ENCODE measurements at places on chromosomes 7 and 10. TPM values are rescaled to one million over a fixed set of nuclear protein-coding genes. Genes with fewer than 3 reads are reported as not detected.

The GFRA1 gene
- 23.7 TPM for total RNA-seq

The BTRC gene
- 13.0 TPM for total RNA-seq

The NPC1L1 gene
- total RNA-seq = not detected

The KNDC1 gene
- total RNA-seq = not detected

The SPDYE2 gene
- total RNA-seq = not detected

The ANKRD1 gene
- 143 TPM for total RNA-seq

The GNG11 gene
- 4.6 TPM for total RNA-seq

The ITGA8 gene
- 14.8 TPM for total RNA-seq

The FAM25A gene
- not detected for total RNA-seq

The OPN1SW gene
- not detected for total RNA-seq

The NUTM2E gene
- not detected for total RNA-seq

The BMS1 gene
- total RNA-seq = 23.2 TPM

The COL1A2 gene
- total RNA-seq = 23.3 TPM

The MYL10 gene
- total RNA-seq = not detected

The NRG3 gene
- total RNA-seq = not detected

The CALHM1 gene
- not detected for total RNA-seq

The FAM25G gene
- total RNA-seq = not detected

The ZNF425 gene
- 3.2 TPM for total RNA-seq
